ENCODE measurements at places on chromosomes 5 and 9.

- DNase-seq, result peak; percentile 49
Measured at GRCh38 chr9:85715587-85715986, 26.2 kb downstream of the AGTPBP1 start.

DNA sequence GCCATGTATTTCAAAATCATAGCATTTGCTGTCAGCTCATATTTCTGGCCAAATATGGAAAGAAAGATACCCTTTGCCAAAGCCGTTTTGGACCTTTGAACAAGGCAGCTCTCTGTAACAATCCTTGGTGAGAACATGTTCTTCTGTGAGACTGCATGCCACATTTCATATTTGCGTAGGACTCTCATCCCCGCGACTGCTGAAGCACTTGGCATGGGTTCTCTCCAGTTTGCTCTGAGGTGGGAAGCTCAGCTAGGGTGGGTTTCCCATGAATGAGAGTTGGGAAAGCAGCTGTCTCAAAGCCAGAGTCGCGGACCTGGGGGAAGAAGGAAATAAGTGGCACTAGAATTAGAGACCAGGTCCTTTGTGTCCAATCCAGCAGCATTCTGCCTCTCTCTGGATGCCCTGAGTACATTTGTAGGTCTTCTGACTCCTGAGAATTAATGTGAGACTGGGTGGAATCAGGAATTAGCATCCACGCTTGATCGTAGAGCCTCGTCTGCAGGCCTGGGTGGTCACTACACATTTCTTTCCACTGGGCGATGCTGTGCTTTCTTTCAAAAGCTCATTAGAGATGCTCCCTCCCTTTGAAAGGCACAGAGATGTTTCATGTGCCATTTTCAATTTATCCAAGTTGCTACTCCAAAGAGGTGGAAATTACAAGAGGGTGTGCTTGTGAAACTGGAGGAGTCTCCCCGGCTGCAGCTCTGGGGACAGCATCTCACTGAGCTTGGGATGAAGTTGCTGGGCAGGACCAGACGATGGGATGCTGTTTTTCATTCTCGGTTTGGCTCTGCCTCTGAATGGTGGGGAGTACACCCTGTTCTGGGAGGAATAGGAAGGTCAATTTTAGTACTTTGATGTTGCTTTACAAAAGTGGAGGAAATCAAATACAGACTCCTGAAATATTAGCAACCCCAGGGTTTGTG, 197.2 kb downstream of the GADD45G start:
- DNase-seq, result no peak

- DNase-seq, result peak; percentile 51
Measured at GRCh38 chr5:34923694-34924461, 5.5 kb upstream of the DNAJC21 start.

- DNase-seq, result no peak
Measured at GRCh38 chr5:18010053-18010452, 375.8 kb downstream of the TAF11L14 start.

DNA sequence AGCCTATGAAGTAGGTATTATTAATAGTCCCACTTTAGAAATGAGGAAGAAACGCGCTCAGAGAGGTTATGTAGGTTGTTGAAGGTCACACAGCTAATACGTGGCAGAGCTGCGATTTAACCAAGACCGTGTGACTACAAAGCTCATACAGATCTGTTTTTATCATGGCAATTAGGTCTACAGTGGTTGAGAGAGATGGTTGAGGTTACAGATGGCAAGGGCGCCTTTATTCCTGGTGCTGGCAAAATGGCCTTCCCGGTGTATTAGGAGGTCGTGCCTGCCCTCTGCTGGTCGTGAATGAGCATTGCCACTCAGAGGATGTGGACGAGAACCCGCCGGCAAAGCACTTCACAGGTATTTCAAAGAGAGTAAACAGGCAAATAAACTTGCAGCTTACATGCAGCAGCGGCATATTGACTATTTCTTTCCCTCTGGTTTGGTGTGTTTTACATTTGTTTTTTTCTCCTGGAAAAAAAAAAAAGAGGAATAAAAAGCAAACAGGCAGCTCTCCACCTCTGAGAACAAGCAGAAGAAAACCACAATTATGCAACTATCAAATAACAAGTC, 65.3 kb upstream of the EGFLAM start:
- DNase-seq, result peak; percentile 60

DNA sequence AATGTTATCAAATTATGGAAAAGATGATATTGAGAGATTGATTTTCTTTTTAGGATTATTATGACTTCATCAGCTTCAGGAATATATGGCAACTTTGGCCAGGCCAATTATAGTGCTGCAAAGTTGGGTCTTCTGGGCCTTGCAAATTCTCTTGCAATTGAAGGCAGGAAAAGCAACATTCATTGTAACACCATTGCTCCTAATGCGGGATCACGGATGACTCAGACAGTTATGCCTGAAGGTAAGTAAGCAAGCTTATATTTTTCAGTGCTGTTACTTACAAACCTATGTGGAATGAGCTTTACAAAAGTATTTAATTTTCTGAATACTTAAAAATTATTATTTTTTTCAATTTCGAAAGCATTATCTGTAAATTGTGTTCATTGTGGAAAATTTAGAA, 26.5 kb downstream of the HSD17B4 start:
- no peak for DNase-seq

GRCh38 chr5:148230240-148230639, 8.1 kb upstream of the MARCOL start:
- no peak for DNase-seq

DNA sequence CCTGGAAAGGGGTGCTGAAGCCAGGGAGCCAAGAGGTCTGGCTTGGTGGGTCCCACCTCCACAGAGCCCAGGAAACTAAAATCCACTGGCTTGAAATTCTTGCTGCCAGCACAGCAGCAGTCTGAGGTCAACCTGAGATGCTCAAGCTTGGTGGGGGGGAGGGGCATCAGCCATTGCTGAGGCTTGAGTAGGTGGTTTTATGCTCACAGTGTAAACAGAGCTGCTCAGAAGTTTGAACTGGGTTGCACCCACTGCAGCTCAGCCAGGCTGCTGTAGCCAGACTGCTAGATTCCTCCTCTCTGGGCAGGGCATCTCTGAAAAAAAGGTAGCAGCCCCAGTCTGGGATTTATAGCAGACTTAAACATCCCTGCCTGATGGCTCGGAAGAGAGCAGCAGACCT, 55.5 kb upstream of the FBXL17 start:
- no peak for DNase-seq

GRCh38 chr9:72006501-72006900, 53.9 kb downstream of the C9orf57 start:
- DNase-seq, result no peak

DNA sequence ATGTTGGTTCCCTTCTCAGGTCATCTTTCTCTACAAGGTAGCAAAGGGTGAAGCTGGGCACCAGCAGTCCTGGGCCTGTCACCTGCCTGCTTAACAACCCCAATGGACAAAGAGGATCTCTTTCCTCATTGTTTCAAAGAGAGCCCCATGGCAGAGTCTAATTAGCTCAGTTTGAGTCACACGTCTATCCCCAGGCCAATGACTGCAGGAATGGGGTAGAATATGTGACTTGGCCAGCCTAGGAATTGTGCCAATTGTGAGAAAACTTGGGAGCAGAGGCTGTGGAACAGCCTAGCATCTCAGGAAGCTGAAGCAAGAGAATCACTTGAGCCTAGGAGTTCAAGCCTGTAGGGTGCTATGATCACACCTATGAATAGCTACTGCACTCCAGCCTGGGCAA, 3.6 kb upstream of the RAPGEF1 start:
- no peak for DNase-seq
